CD8-positive, alpha-beta T cell (primary cell): ENCODE measurements at places on chromosomes 5 and 9. TPM values are rescaled to one million over a fixed set of nuclear protein-coding genes. Genes with fewer than 3 reads are reported as not detected.

LCN12 gene
- total RNA-seq: 1.0 TPM

CCNJL gene
- not detected for total RNA-seq

AGXT2 gene
- not detected for total RNA-seq

PTPRD gene
- not detected for total RNA-seq

KIF24 gene
- total RNA-seq: 0.08 TPM

TRAF1 gene
- total RNA-seq: 61.2 TPM

SRD5A1 gene
- 2.8 TPM for total RNA-seq

IL4 gene
- total RNA-seq: not detected

TAF11L5 gene
- total RNA-seq: not detected

SLC46A2 gene
- total RNA-seq: not detected
